ENCODE measurements at places on chromosomes 5 and 9.

GRCh38 chr5:41832430-41832829 is 37.8 kb downstream of the OXCT1 start:
- DNase-seq = no peak

- DNase-seq = no peak
Measured at GRCh38 chr5:63953217-63953616, 9.0 kb downstream of the HTR1A start.

GRCh38 chr5:96008987-96009647 is 47.5 kb upstream of the ELL2 start:
- DNase-seq = no peak

- DNase-seq = no peak
Measured at GRCh38 chr5:156963125-156963524, at the start of gene TIMD4. TIMD4 (minus strand) TSS chr5:156963226; CDS start chr5:156963198, 28 bp downstream.

GRCh38 chr5:128254789-128255188 is 171.2 kb downstream of the SLC12A2 start:
- no peak for DNase-seq

GRCh38 chr9:130220352-130220751 is 45.2 kb upstream of the HMCN2 start:
- DNase-seq = no peak

- no peak for DNase-seq
Measured at GRCh38 chr5:84257061-84257460, 127.6 kb downstream of the EDIL3 start.
